Stimulated activated CD4-positive, alpha-beta T cell treated with anti-CD3 and anti-CD28 coated beads, Interleukin-4, amount 100 ng/mL, for 48 hours (primary cell): ENCODE measurements at places on chromosomes 3 and 15.

DNA sequence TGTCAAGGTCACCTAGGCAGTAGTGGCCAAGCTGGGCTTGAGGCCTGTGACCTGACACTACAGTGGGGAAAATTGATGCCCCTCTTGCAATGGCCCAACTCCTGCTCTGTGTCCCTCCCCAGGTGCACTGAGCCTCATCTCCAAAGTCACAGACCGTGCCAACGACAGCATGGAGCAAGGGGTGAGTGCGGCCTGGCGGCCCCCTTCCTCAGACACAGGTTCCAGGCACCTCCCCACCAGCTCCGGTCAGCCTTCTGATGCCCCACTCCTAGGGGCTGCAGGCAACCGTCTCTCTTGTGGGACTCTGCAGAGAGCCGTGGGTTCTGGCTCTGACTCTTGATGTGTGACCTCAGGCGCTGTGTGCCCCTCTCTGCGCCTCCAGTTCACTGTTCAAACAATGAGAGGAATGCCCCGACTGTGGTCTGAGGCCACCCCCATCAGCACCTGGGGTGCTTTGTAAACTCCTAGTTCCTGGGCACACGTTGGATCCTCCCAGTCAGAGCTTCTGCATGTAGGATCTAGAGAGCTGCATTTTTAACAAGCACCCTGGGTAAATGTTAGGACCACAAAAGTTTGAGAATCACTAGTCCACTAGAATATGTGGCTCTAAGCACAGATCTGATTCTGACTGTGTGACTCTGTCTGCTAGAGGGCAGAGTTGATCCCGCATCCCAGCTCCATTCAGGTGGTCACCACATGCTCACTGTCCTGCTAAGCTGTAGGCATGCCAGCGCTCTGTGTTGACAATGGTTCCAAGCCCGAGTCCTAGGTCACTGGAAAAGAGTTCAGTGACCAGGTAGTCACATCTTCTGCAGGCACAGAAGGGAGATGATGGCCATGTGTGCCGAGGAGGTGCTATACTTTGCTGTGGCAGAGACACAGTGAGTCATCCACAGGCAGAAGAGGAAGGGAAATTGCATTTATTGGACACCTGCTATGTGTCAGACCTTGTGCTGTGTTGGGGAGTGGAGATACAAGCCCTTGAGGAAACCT lies 46.2 kb upstream of the NR2C2 start:
- DNase-seq = no peak

DNA sequence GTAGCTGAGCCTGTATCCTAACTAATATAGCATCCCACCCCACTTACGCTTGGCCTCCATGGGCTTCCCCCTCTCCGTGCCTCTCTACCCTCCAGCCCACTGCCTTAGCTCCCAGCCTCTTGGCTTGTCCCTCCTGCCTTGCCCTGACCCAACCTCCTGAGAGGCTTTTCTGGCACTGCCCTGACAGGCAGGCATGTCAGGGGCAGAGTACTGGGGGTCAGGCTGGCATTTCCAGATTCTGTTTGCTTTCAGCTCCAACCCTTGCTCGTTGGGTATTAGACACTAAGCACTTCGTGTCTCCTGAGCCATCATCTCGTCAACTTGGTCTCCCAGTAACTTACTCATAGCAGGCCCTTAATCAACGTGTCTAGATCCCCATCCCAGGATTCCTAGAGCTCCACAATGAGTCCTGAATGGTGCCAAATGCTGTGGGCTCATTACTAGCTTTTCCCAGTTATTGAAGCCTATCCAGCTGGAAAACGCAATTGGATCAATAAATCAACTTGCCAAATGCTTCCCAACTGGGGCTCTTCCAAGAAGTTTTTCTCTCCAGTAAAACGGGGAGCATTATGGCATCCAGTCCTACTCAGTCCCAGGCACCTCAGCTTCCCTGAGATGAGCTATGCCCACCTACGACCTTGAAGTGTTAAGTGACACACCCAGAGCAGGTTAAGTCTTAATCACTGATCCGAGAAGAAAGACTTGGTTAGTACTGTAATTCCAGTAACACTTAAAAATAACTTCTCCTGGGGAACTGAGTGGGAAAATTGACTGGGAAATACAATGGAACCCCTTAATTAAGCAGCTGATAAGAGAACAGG lies 78.5 kb upstream of the DLG1 start:
- DNase-seq = no peak

GRCh38 chr3:19886404-19886803 lies 47.6 kb downstream of the EFHB start:
- DNase-seq = no peak

- DNase-seq = no peak
Measured at GRCh38 chr3:31903686-31904431, 77.2 kb downstream of the OSBPL10 start.

- DNase-seq = peak; percentile 13
Measured at GRCh38 chr15:74265046-74265639, 29.0 kb downstream of the CCDC33 start.

DNA sequence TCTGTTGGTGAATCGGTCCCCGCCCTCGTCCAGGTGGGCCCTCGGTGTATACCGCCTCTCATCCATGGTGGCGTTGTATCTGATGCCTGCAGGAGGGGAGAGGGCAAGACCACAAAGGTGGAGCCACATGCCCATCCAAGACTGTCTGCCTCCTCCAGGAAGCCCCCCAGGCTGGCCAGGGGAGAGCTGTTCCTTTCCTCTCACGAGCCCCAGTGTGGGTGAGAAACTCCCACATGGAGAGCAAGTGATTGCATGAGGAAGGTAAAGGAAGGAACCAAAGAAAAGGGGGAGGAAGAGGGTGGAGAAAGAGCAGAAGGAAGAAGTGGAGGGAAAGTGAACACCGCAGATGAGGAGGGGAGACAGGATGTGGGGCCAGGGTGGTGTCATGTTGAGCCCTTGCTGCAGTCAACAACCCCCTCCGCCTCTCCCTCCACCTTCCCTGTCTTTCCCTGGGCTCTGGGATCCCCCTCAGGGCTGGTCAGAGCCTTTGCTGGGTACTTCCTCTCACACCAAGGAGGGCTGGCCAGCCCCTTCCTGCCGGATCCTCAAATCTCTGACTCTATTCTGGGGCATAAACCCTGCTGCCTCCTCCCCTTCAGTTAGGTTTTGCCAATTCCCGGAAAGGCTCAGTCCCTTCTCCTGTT lies 49.3 kb downstream of the FEM1B start:
- DNase-seq = no peak
